ENCODE measurements at places on chromosomes 11 and 22.

- DNase-seq = no peak
These were observed 43.0 kb downstream of the CECR2 start for GRCh38 chr22:17412232-17412631.

DNA sequence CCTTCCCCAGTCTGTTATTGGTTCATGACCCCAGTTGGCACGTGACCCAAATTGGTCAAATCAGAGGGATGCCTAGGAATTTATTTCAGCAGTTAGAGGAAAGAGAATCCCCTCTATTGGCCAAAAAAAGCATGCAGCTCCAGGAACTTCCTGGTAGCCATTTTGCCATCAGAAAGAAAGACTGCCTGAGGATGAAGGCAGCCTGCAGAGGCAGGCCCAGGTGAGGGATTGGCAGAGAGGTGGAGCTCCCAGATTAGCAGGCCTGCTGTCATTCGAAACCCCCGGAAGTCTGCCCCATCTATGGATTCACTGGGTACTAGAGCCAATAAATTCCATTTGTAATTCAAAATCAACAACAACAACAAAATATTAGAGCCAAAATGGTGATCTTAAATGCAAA lies 207.6 kb downstream of the CWF19L2 start:
- DNase-seq = no peak

GRCh38 chr22:41177040-41177621 lies 28.0 kb upstream of the L3MBTL2 start:
- DNase-seq = no peak

DNA sequence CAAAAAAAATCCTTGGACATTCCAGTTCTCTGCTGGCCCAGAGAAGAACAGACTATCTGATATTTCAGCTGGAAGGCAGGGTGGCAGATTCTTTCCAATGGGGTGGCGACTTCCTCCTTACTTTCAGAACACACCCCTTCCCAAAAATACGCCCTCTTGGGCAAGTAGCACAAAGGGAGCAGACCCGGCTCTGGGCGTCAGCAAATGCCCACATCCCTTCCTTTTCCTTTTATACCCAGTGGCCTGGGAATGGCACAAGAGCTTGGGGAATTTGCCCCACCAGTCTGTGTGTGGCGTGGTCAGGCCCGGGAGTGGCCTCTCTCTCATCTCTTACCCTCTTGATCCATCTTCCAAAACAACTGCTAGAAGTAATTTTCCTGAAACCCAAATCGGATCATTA lies 33.0 kb upstream of the NUP160 start:
- DNase-seq = no peak

DNA sequence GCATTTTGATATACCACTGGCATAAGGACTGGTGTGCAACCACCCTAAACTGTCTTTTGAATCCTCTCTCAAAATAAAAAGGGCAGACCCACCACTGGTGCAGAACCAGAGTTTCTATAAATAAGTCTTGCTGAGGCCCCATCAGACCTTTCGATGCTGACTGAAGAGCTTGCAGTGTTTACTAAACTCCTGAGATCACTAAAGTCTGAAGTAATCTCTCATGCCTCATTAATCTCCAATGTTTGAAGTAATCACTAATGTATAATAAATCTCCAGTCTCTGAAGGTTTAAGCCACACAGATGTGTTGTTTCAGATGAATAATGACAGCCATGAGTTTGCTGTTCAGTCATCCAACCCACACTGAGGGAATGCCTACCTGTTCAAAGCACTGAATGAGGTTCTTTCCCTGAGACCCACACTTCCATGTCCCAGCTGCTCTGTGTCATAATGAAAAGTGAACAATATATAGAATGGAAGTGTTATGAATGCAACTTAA lies 50.6 kb upstream of the DEUP1 start:
- no peak for DNase-seq

DNA sequence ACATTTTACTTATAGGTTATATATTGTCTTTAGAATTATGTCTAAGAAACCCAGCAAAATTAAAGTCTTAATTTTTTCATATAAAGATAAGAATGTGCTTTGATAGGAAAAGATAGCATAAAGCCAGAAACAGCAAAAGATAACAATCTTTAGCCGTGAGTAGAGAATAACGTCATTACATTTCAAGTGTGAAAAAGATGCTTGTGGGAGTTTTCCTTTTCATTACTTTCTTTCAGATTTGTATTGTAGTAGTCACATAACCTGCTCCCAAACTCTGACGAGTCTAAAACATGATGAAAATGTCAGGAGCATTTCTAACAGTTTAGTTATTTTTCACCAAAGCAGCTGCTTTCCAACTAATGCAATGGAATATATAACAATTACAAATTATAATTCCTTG lies 31.3 kb downstream of the ARFGAP3 start:
- no peak for DNase-seq

GRCh38 chr11:57290288-57290687 lies 34.5 kb downstream of the TNKS1BP1 start:
- no peak for DNase-seq

GRCh38 chr11:17287058-17287457 lies 10.5 kb downstream of the NUCB2 start:
- DNase-seq = no peak

DNA sequence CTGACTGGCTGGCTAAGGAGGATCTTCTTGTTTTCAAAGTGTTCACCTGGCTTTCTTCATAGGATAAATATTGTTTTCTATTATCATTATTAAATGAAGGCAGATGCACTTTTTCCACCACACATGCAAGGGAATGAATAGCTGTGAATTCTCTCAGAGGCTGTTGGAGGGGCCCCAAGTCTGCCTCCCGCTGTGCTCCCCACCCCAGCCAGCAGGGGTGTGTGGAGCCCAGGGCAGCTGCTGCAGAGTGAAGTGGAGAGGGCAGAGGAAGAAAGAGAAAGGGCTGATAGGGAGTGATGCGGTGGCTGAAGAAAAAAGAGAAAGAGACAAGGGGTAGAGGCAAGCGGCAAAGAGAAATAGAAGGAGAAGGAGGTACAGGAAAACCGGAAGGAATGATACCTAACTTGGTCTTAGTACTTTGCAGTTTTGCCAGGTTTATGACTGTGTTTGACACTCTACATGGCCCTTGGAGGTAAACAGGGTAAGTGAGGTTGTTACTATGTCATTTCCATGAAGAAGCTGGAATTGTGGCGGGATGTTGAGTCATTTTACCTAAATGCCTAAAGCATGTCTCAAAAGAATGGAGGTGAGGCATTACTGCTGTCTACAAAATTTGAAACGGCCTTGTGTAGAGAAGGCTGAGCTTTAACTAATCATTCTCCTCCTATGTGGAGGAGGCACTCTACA lies 145.7 kb upstream of the B3GAT1 start:
- DNase-seq = no peak

GRCh38 chr11:119912229-119912628 lies 183.2 kb upstream of the NECTIN1 start:
- DNase-seq = no peak

GRCh38 chr11:75423721-75424120 lies 9.3 kb downstream of the KLHL35 start:
- DNase-seq = no peak

- no peak for DNase-seq
These were observed 303.9 kb downstream of the ETS1 start for GRCh38 chr11:128283451-128283850.

DNA sequence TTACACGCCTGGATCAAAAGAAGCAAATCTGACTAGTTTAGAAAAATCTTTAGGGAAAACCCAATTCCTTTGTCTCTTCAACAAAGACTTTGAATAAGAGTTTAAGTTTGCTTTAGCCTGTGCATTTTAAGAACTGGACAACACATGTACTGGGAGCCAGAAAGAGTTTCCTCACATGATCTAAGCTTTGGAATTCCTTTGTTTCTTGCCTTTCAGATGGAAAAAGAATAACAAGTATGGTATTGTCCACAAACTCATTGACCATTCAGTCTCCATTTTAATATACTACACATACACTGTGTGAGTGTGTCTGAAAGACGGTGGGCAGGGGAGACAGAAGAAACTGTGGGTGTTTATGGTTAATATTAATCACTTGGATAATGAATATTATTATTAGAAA lies 205.6 kb downstream of the MAML2 start:
- DNase-seq = no peak

GRCh38 chr11:118202599-118203422 lies 22.0 kb downstream of the JAML start:
- no peak for DNase-seq

GRCh38 chr11:114412946-114413345 lies 12.5 kb downstream of the RBM7 start:
- DNase-seq = no peak

Measured in activated T-helper 9 cell treated with anti-CD3 and anti-CD28 coated beads, Interleukin-2, amount 50 U/mL, for 16 hours (primary cell).